ENCODE measurements at places on chromosomes 5 and 9.
A peak's percentile ranks its signal among the peaks of the same experiment; 100 is the strongest.

DNA sequence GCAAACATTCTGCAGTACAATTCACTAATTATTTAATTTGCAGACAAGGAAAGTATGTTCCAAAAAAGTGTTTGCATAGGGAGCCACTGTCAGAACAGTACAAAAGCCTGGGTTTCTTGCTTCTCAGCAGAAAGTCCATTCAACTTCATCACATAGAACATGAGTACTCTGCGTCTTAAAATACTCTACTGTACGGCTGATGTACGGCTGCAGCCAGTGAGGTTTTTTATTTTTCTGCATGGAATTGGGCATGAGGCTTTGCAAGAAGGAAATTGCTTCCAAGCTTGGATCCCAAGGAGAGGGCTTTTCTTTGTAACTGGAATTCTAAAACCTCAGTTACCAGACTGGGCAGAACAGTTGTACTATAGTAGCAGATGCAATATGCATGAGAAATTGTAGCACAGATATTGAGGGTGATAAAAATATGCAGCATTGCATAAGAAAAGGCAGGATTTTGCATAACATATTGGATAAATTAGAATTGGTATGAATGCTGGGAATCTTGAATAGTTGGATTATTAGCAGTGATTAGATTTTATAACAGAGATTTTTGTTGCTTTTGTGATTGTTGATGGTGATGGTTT is 178.1 kb upstream of the CDH9 start:
- DNase-seq = no peak

DNA sequence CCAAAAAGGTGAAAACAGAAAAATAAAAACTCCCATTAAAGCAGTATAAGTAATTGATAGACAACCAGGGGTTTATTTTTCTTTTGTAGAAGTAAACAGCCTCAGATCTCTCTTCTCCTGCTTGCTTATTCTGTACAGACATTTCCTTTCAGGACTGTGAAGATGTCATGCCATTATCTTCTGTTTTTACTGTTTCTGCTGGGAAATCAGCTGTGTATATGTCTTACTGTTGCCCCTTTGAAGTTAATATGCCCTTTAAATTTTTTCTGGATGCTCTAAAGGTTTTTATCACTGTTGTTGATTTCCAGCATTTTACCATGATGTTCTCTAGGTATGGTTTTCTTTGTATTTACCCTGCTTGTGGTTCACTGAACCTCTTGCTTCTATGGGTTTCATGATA is 199.5 kb downstream of the NXNL2 start:
- DNase-seq = no peak

- DNase-seq = no peak
These were observed 94.4 kb upstream of the SLC27A6 start for GRCh38 chr5:128870923-128871322.

GRCh38 chr5:139148986-139149385 is 49.2 kb downstream of the SIL1 start:
- DNase-seq = no peak

DNA sequence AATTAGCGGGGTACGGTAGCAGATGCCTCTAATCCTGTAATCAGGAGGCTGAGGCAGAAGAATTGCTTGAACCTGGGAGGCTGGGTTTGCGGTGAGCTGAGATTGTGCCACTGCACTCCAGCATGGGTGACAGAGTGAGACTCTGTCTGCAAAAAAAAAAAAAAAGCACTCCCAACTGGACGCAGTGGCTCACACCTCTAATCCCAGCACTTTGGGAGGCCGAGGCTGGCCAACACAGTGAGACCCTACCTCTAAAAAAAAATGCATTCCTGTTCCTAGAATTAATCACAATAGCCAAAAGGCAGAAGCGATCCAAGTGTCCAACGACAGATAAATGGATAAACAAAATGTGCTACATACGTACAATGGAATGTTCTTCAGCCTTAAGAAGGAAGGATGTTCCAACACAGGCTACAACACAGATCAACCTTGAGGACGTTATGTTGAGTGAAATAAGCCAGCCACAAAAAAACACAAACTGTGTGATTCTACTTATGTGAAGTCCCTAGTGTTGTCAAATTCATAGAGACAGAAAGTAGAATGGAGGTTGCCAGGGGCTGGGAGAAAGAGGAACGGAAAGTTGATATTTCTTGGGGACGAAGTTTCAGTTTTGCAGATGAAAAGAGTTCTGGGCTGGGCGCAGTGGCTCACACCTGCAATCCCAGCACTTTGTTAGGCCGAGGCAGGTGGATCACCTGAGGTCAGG is 13.8 kb downstream of the FAM78A start:
- DNase-seq = no peak

GRCh38 chr9:121484651-121485446 is 14.8 kb downstream of the GGTA1 start:
- DNase-seq = no peak

- DNase-seq = no peak
These were observed 67.1 kb upstream of the HSPB3 start for GRCh38 chr5:54388409-54388808.

- no peak for DNase-seq
These were observed 81.0 kb downstream of the ESM1 start for GRCh38 chr5:54904425-54904824.

DNA sequence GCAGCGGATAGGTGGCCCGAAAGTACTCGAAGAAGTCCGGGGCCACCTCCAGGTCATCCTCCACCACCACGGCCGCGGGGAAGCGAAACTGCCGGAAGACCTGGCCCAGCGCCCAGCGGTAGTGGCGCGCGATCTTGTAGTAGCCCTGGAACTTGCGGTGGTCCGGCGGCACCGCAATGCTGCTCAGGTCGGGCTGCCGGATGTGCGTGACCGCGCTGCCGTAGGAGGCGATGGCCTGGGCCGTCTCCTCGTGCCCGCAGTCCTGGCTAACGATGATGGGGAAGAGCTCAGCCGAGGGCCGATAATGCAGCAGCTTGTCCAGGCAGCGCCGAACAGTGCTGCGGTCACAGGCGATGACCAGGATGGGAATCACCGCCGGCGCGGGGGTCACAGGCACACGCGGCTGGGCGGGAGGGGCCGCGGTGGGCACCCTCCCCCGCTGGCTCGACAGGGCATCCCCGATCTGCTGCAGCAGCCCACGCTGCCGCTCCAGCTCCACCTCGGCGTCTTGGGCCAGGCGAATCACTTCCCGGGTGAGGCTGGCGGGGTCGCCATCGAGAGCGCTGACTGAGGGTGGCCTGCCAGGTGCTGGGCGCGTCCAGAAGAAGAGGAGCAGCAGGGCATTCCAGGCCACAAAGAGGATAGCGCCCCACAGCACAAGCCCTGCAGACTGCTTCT is 10.2 kb downstream of the MGAT1 start:
- DNase-seq = no peak

DNA sequence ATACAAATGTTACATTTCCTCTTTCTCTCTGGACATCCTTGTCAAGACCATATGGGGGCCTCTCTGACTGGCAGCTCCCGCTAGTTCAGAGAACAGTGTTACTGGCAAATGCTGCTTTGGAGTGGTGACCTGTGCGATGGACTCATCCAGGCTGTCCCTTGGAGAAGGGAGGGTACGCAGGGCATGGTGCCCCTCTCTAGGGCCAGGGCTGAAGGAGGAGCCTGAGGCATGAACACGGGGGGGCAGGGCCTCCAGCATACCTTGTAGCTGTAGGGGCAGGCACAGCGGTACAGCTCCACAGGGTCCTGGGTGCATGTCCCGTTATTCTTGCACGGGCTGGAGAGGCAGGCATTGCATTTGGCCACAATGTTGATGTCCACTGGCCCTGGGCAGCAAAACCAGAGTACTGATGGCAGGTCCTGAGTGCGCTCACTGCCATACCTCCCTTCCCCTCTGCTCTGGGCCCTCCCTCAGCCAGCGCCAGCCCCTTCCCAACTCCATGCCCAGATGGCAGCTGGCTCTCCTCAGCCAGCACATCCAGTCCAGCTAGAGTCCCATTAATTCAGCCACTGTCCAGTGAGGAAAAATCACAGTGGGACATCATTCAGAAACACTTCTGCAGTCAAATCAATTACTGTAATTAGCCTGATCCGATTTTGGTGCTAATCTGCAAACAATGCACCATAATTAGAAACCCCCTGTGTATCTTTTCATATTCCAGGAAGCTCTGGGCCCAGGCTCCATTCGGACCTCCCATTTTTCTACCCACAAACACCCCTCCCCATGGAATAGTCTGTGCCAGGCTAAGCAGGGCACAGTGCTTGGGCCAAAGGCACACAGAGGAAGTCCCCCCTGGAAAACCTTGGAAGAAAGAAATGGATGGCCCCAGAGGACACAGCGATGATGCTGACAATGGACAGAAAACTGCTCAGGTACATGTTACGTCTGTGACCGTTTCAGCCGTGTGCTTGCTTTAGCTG is 128.8 kb upstream of the PANK3 start:
- DNase-seq = no peak

- DNase-seq = peak; percentile 9
These were observed 1.9 kb downstream of the TERT start for GRCh38 chr5:1292846-1293415.

DNA sequence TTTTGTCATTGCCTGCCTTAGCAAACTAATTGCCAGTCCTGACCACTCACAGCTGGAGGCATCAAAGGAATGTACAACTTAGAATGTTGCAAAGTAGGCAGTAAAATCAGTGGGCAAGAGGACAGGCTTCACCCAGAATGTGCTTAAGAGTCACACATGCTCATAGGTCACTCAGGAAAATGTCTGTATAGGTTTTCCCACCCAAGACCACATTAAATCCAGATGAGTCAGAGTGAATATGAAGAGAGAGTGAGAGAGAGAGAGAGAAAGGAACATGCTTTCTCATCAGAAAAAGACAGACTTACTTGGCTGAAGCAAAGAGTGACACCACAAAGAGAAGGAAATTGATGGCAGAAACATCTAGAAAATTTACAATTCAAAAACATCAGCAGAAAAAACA is 37.9 kb downstream of the PLEKHG4B start:
- no peak for DNase-seq

- no peak for DNase-seq
These were observed 4.9 kb downstream of the MRPL22 start for GRCh38 chr5:154945695-154946301.

- DNase-seq = no peak
These were observed 45.3 kb downstream of the SLC36A1 start for GRCh38 chr5:151492729-151493128.

DNA sequence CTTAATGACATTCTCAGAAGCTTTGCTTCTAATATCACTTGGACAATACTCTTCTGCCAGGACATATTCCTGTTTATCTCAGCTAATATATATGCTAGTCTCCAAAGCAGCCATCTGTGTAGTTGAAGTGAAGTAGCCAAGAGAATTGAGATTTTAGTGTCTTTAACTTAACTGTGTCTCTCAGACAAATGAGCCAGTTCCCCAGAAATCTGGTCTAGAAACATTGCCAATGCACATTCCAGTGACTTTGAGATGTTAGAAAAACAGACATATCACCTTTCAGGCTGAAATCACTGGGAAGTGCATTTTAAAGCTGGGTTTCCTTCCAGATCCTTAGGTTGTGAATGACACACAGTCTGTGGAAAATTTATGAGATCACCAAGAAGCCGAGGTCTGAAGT is 114.6 kb downstream of the MTX3 start:
- no peak for DNase-seq

- DNase-seq = no peak
These were observed 78.4 kb downstream of the SLC38A9 start for GRCh38 chr5:55633574-55634208.

GRCh38 chr5:147448766-147449165 is 61.1 kb downstream of the DPYSL3 start:
- DNase-seq = no peak

DNA sequence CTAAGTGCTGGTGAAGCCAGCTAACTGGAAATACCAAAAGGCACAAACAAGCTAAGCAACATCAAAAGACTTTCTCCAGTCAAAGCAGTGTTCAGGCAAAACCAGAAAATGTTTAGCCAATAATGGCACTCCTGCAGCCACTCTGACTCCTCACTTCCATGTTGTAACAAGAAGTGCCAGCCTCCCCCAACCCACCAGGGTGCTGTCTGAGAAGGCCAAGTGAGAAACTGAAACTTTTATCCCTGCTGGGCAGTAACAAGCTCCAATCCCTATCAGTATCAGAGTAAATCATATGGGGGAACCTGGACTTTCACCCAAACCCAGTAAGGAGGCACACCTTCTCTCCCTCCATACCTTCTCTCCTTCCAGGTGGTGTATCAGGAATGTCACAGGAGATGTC is 414.8 kb upstream of the NMUR2 start:
- no peak for DNase-seq

DNA sequence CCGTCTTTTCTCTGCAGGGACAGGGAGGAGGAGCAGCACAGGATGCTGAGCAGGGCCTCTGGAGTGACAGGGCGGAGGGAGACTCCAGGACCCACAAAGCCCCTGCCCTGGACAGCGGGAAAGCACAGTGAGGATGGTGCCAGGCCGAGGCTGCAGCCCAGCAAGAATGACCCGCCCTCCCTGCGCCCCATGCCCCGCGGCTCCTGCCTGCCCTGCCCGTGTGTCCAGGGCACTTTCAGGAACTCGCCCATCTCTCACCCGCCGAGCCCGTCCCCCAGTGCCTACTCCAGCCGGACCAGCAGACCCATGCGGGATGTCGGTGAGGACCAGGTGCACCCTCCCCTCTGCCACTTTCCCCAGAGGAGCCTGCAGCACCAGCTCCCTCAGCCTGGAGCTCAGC is 9.1 kb upstream of the EXOC3 start:
- DNase-seq = no peak

DNA sequence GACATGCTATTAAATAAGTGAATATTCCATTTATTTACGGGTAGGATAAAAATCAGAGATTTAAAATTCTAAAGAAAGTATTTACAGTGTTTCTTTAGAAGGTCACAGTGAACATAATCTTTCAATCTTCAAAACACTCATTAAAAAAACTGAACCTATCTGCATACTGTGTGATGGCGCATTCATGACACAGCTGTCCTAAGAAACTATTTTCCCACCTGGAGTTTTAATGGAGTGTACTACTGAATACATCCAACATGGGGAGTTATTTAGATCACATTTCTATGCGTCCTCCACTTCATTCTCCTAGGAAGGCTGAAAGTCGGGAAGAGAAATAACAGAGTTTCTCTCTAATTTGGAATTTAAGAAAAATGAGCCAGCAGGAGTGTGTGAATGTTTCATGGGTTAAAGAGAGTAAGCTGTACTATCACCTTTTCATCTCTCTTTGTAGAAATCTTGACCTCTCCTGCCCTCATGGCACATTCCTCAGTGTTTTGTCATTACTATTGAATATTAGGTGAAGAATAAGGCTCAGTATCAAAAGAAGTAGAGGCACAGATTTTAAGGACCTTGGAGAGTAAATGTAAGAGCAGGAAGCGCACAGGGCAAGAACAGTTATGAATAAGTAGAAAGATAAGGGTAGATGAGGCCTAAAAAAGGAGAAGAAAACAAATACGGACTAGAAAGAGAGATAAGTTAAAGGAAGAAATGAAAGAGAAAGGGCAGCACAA is 551.2 kb upstream of the TUSC1 start:
- no peak for DNase-seq

DNA sequence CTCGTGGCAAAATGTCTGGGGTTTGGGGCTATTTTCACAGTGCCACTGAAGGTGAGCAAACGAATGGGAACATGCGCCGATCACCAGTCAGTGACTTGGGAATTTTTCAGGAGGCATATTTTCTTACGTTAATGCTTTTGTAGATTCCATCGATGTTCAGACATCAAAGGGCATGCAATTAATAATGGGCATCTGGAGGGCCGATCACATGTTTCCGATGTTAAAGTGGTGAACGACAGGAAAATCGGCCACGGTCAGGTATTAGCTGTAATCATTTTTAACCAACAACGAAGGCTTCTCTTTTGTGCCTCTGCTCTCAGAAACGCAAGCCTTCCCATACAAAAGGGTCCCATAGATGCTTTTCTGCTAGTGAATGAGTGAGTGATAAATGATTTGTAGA is 155.0 kb upstream of the PITX1 start:
- no peak for DNase-seq

GRCh38 chr5:163910226-163910625 is 404.8 kb downstream of the MAT2B start:
- DNase-seq = no peak

- DNase-seq = no peak
These were observed 49.1 kb downstream of the NIPAL4 start for GRCh38 chr5:157509093-157509492.
